ENCODE measurements at places on chromosomes 1 and 21. TPM values are rescaled to one million over a fixed set of nuclear protein-coding genes. Genes with fewer than 3 reads are reported as not detected.

RHD gene
- total RNA-seq = not detected

PEX14 gene
- 24.4 TPM for total RNA-seq

KMO gene
- total RNA-seq = not detected

OR2T35 gene
- total RNA-seq = not detected

DNA sequence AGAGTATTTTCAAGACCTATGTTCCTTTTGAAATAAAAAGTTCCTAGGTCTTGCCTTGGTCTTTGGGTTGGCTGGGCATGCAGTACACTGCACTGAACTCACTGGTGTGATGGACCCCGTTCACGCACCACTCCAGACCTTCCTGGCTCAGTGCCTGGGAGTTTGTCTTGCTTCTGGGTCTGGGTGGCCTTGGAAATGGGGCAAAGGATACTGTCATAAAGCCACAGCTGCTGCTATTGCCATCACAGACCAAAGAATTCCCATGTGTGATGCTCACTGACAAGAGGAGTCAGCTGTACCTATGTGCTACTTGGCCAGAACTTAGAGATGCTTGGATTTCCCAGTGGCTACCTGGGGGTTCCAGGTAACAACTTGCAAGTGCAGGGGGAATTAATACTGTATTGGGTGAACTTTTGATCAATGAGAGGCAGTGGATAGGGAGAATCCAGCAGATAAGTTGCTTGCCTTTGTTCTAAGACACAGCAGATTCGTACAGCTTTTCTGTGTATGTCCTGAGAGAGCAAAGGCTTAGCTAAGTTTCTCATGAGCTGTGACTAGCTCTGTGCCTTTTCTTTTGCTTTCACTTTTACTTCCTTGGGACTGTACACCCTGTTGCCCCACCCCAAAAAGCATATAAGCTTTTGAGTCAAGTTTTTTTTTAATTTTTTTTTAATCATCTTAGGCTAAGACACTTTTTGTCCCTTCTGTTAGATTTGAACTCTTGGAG is 115.3 kb downstream of the RUNX1 start:
- peak overlapping the region; percentile 65 for H3K4me3 ChIP-seq
- H3K4me1 ChIP-seq = peaks cover 78% of the 10 kb centered on the region
- DNase-seq = peak; percentile 60
- H3K27me3 ChIP-seq = no peaks in the 10 kb centered on the region
- H3K27ac ChIP-seq = peak overlapping the region; percentile 96
- H3K36me3 ChIP-seq = peaks cover 23% of the 10 kb centered on the region

DNA sequence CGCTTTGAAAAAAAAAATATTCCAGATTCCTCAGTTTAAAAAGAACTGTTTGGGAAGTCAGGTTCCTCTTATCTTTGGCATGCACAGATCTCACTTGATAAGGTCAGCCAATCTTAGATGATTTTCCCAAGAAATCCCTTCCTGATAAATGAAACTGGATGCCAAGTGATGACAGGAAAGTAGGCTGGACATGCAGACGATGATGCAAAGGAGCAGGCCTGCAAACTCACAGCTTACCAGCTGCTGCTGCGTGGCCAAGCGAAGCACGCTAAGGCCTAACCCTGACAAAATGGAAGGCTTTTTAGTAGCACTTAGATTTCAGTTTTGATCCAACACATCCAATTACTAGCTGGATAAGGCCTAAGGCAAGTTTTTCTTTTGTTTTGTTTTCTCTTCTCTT is 10.1 kb downstream of the TADA1 start:
- peaks cover 52% of the 10 kb centered on the region for H3K36me3 ChIP-seq
- no peaks in the 10 kb centered on the region for H3K27me3 ChIP-seq
- no peak for DNase-seq
- H3K27ac ChIP-seq = no peak overlapping the region

GRCh38 chr1:25896266-25896665 is 10.0 kb downstream of the STMN1 start:
- peaks cover 40% of the 10 kb centered on the region for H3K36me3 ChIP-seq
- H3K4me1 ChIP-seq = peaks cover 34% of the 10 kb centered on the region
- DNase-seq = no peak
- H3K27ac ChIP-seq = peak overlapping the region; percentile 60
- no peak overlapping the region for H3K4me3 ChIP-seq

DNA sequence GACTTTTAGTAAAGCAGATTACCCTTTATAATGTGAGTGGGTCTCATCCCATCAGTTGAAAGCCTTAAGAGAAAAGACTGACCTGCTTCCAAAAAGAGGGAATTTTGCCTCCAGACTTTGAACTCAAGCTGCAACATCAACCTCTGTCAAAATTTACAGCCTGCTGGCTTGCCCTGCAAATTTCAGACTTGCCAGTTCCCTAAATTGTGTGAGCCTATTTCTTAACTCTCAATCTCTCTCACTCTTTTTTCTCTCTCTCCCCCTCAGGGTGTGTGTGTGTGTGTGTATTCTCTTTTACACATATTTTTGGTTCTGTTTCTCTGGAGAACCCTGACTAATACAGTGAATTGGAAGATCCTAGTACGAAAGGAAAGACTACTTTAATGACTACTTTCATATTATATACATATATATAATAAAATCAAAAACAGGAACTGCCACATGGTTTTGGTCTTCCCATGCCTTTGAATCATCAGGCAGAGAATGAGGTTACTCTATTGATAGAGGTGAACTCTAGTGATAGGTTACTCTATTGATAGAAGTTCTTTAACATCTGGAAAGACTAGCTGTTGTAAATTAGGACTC is 6.4 kb downstream of the OR2C3 start:
- no peak overlapping the region for H3K4me3 ChIP-seq
- no peak overlapping the region for H3K27ac ChIP-seq
- H3K36me3 ChIP-seq = no peaks in the 10 kb centered on the region
- no peaks in the 10 kb centered on the region for H3K4me1 ChIP-seq

GRCh38 chr21:43645136-43645891 is 14.0 kb downstream of the HSF2BP start:
- H3K4me1 ChIP-seq = peaks cover 22% of the 10 kb centered on the region
- H3K36me3 ChIP-seq = no peaks in the 10 kb centered on the region
- peak; percentile 48 for DNase-seq
- peak overlapping the region; percentile 38 for H3K4me3 ChIP-seq

DNA sequence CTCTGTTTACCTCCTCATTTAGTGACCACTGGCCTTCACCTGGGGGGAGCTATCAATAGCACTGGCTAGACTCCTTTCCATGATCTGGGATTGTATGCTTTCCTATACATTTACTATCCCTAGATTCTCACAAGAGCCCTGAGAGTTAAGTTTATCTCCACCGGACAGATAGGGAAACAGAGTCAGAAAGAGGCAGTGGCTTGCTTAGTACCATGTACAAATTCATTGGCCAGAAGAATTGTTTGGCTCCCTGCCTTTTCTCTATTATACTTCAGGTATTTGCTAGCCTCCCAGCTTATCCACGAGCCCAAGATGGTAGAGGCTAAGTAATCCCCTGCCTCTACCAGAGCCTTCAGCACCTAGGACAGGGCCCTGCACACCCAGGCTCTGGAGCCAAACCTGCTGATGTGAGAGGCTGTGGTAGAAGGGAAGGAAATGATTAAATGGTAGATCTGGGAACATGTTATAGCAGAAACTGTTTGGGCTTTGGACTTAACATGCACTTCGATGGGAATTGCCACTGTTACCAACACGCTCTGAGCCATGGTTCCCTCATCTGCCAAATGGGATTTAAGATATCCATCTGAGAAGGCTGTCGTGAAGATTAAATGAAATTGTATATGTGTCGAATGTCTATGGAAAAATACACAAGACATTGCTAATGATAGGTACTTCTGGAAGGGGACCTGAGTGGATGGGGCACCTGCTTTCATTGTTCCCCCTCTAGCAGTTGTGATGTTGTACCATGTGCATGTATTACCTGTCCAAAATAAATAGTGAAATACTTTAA is 3.1 kb upstream of the BLACAT1 start:
- peaks cover 58% of the 10 kb centered on the region for H3K27me3 ChIP-seq
- peak; percentile 49 for DNase-seq
- peaks cover 10% of the 10 kb centered on the region for H3K4me1 ChIP-seq

- H3K27me3 ChIP-seq = peaks cover 35% of the 10 kb centered on the region
- H3K27ac ChIP-seq = no peak overlapping the region
- no peaks in the 10 kb centered on the region for H3K36me3 ChIP-seq
- DNase-seq = no peak
- no peak overlapping the region for H3K4me3 ChIP-seq
- no peaks in the 10 kb centered on the region for H3K4me1 ChIP-seq
These were observed 65.8 kb upstream of the BCL10 start for GRCh38 chr1:85342207-85342606.

- no peak overlapping the region for H3K27ac ChIP-seq
- no peak overlapping the region for H3K4me3 ChIP-seq
- no peaks in the 10 kb centered on the region for H3K36me3 ChIP-seq
- no peaks in the 10 kb centered on the region for H3K4me1 ChIP-seq
- DNase-seq = no peak
These were observed 102.7 kb downstream of the LMX1A start for GRCh38 chr1:165253818-165254254.

GRCh38 chr1:38120552-38121230 is 74.1 kb upstream of the POU3F1 start:
- H3K27ac ChIP-seq = no peak overlapping the region
- no peak overlapping the region for H3K4me3 ChIP-seq
- H3K4me1 ChIP-seq = no peaks in the 10 kb centered on the region
- no peak for DNase-seq
- H3K27me3 ChIP-seq = no peaks in the 10 kb centered on the region

GRCh38 chr1:201740086-201740541 is 88.8 kb upstream of the IPO9 start:
- no peak for DNase-seq
- H3K36me3 ChIP-seq = no peaks in the 10 kb centered on the region

DNA sequence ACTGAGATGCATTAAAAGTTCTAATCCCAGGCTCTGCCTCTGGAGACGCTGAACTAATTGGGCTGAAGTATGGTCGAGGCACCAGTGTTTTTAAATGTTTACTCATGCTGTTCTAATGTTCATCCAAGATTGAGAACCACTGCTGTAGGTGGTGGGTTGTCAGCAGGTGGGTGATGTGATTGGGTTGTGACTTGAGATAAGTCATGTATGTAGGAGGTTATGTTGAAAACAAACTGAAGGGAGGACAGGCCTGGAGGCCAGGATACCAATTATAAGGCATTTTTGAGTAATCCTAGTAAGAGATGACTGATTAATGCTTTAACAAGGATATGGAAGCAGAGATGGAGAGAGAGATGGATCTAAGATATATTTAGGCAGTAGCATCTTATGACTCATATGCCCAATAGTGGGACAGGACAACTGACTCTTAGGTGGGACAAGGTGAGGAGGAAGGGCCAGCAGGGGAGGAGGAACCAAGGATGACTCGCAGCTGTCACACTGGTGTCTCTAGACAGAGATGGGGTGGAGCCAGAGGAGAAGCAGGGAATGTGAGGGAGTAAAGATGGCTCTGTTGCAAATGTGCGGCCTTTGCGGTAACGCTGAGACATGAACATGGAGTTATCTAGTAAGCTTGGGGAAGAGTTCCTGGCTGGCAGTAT is 29.3 kb downstream of the RAB4A start:
- no peak overlapping the region for H3K4me3 ChIP-seq
- H3K27me3 ChIP-seq = no peaks in the 10 kb centered on the region
- H3K36me3 ChIP-seq = peaks cover 50% of the 10 kb centered on the region
- DNase-seq = no peak
- H3K27ac ChIP-seq = peak overlapping the region; percentile 37
